Naive thymus-derived CD8-positive, alpha-beta T cell (primary cell): ENCODE measurements at places on chromosomes 4 and X.

DNA sequence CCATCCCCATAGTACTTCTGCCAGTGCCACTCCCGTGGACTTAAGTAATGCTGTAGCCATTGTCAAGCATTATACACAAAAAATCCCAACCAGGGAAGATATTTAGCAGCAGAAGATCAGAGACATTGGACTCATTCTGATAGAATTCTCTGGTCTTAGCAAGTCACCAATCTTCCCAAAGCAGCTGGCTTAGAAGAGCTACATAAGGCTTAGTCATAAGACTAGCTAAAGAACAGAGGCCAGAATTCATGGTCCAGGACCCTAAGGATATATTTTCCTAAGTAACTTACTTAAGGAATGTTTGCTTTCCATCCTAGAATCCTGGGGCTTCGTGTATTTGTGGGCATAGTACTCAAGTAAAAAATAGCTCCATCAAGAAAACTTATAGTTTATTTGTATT lies 100.3 kb upstream of the SLIT2 start:
- DNase-seq, result no peak

DNA sequence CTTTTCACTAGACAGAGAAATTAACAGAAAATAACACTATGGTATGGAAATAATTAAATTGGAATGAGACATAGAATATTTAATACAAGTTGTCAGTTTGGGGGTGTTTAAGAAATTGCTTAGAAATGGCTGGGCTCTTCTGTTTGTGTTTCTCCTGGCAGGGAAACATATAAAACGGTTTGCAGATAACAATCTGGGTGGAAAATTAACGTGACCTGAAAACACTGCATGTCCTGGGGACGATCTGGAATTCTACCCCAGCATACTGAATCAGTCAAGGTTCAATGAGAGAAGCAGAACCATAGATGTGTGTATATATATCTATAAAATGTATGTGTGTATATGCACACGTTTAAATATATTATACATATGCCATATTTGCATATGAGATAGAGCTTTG lies 109.8 kb downstream of the SPATA18 start:
- no peak for DNase-seq

- no peak for DNase-seq
These were observed 520.7 kb upstream of the AADAT start for GRCh38 chr4:170610434-170610833.

- no peak for DNase-seq
These were observed 48.3 kb downstream of the MTHFD2L start for GRCh38 chr4:74206088-74206825.

- no peak for DNase-seq
These were observed 315.2 kb upstream of the SLIT2 start for GRCh38 chr4:19936476-19936875.

DNA sequence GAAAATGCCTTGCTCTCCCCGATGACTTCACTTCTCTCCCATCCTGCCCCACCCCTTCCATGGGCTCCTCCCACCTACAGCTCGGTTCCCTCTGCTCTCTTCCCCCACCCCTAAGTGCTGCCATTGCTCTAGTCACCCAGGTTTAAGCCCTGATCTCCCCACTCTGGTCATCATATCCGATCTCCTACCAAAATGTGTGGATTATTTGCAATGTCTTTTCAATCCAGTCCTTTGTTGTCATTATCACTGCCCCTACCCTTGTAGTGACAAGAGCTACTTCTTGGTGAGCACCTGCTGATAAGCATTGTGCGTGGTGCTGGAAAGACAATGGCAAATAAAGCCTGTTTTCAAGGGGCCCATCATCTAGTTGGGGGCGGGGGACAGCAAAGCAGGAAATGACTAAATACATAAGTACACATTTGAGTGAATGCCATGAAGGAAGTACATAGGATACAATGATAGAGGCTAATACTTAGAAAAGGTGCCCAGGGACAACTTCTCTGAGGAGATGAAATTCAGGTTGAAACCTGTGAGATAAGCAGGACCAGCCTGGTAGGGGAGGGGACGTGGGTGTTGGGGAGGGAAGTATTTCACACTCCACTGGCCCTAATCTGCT lies 63.8 kb downstream of the DLG3 start:
- DNase-seq, result no peak

- DNase-seq, result no peak
These were observed 123.7 kb upstream of the TLR3 start for GRCh38 chr4:185945252-185945651.

DNA sequence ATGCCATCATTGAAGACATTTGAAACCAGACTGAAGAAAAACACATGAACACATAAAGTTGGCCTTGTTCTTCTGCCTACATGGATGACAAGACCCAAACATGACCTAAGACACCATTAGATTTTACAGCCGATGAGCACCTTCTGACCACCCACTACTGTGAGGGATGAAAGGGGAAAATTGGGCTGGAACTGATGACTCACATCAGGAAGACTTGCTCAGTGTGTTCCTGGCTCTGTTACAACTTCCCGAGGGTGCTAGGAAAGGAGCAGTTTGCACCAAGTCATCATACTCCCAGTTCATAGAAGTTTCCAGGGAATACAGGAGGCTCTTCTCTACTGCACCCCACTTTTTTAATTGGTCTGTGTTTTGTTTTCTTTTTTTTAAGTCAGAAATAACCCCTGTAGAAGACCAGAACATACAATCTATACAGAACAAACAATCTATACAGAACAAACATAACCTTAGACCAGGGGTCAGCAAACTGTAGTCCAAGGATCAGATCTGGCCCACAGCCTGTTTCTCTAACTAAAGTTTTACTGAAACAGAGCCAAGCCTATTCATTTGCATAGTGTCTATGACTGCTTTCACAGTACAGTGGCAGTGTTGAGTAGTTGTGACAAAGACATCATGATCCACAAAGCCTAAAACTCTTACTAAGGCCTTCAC lies 25.3 kb downstream of the BTC start:
- no peak for DNase-seq

- peak; percentile 28 for DNase-seq
These were observed 29.4 kb downstream of the IRF2 start for GRCh38 chr4:184444953-184445309.

- DNase-seq, result no peak
These were observed 130.2 kb downstream of the DCTD start for GRCh38 chr4:182786991-182787390.

DNA sequence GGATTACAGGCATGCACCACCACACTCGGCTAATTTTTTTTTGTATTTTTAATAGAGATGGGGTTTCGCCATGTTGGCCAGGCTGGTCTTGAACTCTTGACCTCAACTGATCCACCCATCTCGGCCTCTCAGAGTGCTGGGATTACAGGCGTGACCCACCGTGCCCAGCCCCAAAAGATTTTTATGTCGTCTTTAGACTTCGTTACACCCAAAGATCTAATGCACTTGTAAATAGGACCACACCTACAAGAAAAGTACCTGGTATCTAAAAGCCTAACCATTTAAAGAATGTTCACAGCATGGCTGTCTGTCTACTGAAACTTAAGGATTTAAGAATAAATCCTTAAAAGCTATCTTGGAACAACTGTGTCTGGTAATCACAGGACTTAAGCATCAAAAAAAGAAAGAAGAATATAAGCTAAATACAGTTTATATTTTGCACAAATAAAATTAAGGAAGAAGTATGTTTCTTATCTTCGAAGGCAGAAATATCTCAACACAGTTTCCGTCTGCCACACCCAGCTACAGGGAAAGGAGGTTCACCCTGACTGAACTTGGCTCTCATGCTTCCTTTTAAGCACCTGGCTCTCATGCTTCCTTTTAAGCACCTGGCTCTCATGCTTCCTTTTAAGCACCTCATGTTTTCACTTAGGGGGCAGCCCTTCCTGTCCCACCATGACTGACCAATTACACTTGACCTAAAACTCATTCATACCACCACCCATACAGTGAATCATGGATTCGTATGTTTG lies 92.0 kb upstream of the STS start:
- DNase-seq, result no peak

DNA sequence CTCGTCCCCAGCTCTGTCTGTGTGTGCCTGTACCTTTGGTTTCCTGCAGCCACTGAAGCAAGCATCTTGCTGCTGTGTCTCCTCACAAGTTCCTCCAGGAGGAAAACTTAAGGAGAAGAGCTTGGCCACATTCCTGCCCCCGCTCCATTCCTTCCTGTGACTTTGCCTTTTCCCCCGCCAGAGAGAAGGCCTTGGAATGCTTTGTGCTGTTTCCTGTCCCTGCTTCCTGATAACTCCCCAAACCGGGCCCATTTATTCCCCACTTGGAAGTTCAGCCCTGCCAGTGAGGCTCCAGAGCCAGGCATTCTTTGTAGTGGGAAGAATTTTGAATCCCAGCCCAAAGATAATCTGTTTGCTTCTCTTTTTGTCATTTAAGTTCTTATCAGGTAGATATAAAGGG lies 33.1 kb downstream of the SMIM10L2A start:
- no peak for DNase-seq

DNA sequence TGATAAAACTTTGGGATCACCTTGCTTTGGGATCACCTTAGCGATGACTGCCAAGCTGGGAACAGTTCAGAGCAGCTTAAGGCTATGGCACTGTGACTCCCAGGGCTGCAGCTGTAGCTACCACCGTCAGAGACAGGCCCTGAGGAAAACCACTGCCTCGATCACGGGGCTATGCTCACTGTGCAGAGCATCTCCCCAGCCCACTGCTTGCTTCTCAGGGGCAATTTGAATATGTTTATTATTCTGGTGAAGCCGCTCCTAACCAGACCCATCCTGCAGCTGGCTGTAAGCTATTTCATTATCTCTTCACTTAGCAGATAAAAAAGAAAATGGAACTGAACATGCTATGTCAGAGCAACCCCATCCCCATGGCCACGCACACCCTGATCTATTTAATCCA lies 328.5 kb downstream of the EVC2 start:
- DNase-seq, result no peak

DNA sequence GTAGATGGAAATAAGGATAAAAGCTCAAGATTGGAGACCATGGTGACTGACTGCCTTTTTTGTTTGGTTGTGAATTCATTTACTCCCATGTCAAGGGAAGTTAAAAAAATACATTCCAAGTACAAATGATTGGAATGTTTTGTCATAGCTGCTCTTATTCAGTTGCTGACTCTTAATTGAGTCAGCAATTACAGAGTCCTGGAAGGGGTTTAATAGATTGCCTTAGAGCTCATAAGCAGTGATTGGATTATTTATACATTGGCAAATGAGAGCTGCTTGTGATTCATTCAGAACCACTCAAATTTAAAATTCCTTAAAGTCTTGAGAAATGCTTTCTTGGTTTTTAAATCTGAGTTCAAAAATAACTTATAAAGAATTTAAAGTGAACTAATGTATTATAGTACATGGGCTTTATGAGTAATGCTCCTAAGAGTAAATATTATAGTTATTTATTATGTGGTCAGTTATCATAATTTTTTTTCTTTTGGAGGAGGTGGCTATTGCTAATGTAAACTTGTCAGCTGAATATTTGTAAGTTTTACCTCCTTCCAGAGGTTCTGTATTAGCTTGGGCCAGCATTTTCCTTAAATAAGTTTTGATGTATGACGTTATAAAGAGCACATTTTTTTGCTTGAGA lies 13.6 kb downstream of the JADE1 start:
- no peak for DNase-seq

- DNase-seq, result peak; percentile 62
These were observed 1.4 kb downstream of the NDNF start for GRCh38 chr4:121070696-121071639.

GRCh38 chr4:109302361-109303139 lies at the start of gene COL25A1:
COL25A1 (minus strand) TSS chr4:109302658.
- peak; percentile 11 for DNase-seq

GRCh38 chrX:29487214-29487613 lies 728.1 kb upstream of the MAGEB2 start:
- no peak for DNase-seq

DNA sequence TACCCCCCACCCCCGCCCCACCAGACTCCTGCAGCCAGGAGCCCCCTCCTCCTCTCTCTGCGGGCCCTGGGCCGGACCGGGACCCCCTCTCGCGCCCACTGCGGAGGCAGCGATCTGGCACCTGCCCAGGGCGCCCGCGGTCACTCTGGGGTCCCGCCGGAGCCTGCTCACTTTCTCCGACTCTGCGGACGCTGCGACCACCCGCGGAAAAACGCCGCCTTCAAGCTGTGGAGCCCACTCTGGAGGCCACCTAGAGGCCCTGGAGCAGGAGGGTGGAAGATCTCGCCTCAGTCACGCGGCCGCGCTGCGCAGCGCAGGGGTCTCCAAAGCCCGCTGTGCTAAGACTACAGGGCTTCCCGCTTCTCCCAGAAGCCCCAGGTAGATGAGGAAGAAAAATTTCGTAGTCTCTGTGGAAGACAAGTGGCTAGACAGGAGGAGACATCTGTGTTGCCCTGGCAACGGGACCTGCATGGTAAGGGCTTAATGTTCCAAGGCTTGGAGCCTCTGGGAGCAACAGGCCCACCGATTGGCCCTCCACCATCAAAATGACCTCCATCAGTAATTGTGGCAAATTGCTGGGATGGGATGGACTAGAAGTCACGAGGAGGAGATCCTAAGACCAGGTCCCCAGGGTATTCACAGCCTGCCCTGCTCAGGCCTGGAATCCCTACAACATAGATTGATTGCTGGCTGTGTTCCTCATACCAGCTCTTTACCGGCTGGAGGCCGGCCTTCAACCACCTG lies at the start of gene PNMA6F:
TSS of gene PNMA6F (minus strand) at position 387 of the 744 bp plus-strand sequence. CDS start 1,093 bp downstream, outside the sequence.
- no peak for DNase-seq

DNA sequence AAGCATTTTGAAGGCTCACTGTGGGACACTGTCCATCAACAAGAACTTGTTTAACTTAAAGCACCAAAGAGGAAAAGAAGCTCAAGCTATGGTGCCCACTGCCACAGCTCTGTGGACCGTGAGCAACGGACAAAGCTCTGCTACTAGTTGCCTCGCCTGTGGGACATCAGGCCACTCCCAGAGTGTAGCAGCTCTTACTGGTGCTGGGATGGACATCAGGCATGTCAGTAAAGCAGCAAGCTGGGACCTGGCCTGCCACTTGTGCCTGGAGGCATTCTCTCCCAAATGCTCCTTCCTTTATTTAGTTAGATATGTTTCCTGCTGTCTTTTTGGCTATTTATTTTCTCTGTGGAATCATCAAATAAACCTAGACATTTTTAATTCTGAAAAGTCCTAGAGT lies 46.7 kb downstream of the TMEM154 start:
- DNase-seq, result no peak

GRCh38 chrX:574251-574650 lies 56.3 kb upstream of the SHOX start:
- no peak for DNase-seq

DNA sequence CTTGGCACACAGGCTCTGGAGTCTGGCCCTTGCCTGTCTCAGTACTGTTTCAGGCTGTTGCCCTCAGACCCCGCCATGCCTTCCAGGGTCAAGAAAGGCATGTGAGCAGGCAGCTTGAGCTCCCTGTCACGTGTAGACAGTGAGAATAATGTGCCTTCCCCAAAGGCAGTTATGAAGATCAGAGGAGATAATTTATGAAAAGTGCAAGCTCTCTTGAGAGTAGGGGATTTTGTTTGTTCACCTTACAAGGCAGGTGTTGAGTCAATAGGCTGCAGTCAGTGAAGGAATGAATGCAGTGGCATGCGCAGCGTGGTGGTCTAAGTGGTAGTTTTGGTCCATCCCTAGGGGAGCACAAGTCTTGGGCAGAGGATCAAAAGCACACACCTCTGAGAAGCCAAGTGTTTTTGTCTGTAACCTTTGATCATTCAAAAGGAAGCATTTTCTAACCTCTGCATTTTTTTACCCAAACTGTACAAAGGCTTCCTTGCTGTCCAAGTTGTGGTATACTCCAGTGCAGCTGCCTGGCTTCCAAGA lies 14.4 kb downstream of the HADH start:
- DNase-seq, result no peak
